HTR-8/SVneo (cell line): ENCODE measurements at places on chromosomes 1 and 21.

- DNase-seq = no peak
Measured at GRCh38 chr1:27350663-27351540, 9.1 kb downstream of the SYTL1 start.

GRCh38 chr1:196308176-196308575, 300.1 kb downstream of the KCNT2 start:
- DNase-seq = no peak

- DNase-seq = no peak
Measured at GRCh38 chr1:226308166-226308722, 720 bp downstream of the LIN9 start.

GRCh38 chr1:207713529-207713928, 38.3 kb upstream of the CD46 start:
- DNase-seq = no peak

- DNase-seq = no peak
Measured at GRCh38 chr1:209319549-209319948, 264.0 kb upstream of the CAMK1G start.

DNA sequence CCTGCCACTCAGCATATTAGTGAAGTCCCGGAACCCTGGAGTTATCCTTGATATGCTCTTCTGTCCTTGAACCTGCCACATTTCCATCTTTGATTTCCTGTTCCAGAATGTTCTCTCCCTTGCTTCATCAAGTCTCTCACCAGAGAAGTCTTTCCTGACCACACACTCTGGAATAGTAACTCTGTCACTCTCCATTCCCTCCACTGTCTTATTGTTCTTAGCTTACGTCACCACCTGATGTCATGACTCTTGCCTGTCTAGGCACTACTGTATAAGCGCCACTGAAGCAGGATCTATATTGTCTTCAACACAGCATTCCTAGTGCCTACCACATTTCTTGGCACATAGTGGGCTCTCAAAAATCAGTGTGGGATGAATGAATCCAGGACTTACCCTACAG, 65.4 kb upstream of the SMYD2 start:
- no peak for DNase-seq

DNA sequence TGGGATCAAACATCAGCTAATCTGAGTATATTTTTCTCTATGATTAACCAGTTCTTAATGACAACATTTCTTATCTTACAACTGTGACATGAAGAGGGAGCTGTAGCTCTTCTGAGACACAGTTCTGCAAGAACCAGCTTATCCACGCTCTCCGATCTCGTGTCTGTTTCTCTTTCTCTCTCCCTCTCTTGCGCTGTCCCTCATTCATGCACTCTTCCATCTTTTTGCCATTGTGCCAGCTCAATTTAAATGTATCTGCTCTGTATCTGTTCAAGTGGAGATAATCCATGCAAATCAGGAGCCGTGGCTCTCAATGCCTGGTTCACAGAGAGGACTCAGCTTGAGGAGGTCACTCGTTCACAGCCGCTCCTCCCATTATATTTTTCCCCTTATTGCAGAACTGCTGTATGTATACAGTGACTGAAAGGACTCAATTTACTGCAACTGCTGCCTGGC, 494.7 kb upstream of the ADGRL2 start:
- peak; percentile 5 for DNase-seq

GRCh38 chr1:167912294-167912693, 1.6 kb downstream of the ADCY10 start:
- DNase-seq = no peak

DNA sequence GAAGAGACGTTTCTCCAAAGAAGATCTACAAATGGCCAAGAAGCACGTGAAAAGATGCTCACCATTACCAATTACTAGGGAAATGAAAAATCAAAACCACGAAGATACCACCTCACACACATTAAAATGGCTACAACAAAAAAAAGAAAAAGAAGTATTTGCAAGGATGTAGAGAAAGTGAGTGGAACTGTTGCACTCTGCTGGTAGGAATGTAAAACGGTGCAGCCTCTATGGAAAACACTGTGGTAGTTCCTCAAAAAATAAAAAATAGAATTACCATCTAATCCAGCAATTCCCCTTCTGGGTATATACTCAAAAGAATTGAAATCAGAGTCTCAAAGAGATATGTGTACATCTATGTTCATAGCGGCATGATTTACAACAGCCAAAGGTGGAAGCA, 115.4 kb upstream of the EDN2 start:
- no peak for DNase-seq

GRCh38 chr1:228314315-228314657, 92.3 kb downstream of the TRIM11 start:
- no peak for DNase-seq

- no peak for DNase-seq
Measured at GRCh38 chr1:62207187-62207586, 12.5 kb downstream of the L1TD1 start.

DNA sequence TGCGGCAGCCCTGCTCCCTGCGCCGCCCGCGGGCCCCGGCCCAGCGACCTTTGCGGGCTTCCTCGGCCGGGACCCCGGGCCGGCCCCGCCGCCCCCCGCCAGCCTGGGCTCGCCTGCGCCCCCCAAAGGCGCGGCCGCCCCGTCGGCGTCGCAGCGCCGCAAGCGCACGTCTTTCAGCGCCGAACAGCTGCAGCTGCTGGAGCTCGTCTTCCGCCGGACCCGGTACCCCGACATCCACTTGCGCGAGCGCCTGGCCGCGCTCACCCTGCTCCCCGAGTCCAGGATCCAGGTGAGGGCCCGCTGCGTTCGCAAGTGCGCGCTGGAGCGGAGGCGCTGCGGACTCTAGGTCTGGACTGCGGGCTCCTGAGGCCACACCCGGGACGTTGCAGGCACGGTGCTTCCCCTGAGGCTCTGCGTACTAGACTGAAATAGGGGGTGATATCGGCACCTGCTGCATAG, 351 bp downstream of the MIXL1 start:
- peak; percentile 41 for DNase-seq

- no peak for DNase-seq
Measured at GRCh38 chr1:17893891-17894631, 138.9 kb downstream of the ACTL8 start.
